Omental fat pad (tissue), 4 donors: ENCODE measurements at places on chromosomes 13 and 19.

DNA sequence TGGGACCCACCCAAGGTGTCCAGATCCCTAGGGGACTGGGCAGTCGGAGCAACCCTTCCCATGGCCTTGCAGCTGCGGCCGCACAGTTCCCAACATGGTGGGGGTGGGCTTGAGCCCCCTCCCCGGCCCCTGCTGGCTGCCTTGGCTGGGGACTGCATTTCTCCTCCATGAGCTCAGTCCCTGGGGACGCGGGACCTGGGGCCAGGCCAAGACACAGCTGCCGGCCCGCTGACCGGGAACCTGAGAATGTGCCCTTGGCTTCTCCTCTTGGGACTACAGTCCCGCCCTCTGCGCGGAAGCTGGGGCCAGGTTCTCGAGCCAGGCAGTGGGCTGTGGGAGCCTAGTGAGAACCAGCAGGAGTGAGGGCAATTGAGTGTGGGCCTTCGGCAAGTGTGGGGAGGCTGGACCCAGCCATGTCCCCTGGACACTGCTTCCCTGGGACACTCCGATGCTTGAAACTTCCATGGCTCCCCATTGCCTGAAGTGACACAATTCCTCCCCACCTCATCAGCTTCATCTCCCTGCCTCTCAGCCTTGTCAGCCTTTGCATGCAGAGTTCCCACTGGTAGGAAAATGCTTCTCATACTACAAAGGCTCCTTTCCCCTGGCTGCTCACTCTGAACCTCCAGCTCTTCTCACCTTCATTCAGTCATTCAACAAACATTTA is 13.1 kb upstream of the NOTCH3 start:
- DNase-seq: no peak

DNA sequence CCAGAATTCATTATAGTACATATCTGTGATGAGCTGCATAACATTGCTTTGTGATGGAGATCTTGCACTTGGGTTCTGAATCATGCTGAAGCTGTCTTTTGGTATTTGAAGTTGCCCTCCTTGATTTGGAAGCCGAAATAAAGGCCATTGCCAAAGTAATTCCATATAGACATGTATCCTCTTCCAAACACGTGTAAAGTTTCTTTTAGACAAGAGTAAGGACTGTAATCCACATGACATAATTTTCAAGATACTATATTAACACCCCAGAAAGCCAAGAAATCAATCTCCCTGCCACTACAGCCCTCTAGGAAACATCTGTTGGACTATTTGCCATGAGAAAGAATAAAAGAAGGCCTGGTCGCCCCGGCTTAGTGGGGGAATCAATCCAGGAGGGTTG is 754.2 kb downstream of the FGF9 start:
- DNase-seq: no peak

DNA sequence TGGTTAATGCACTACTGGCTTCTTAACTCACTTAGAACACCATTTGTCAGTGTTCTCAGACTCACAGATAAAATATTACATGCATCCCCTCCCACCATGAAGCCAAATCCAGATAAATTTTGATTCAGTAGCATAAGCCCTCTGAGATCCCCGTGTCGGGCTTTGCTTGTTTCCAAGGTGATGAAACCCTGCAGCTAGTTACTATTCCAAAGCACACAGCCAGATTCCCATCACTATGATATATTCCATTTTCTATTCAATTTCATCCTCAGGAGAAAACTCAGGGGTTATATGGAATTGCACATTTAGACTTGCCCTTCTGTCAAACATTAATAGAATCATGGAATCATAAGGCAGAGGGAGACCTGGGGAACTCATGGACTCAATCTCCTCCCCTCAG is 9.4 kb upstream of the FAM124A start:
- no peak for DNase-seq

GRCh38 chr19:4448147-4448985 is 9.2 kb downstream of the UBXN6 start:
- DNase-seq: no peak

GRCh38 chr19:10718205-10719196 is 622 bp downstream of the DNM2 start:
- no peak for DNase-seq

DNA sequence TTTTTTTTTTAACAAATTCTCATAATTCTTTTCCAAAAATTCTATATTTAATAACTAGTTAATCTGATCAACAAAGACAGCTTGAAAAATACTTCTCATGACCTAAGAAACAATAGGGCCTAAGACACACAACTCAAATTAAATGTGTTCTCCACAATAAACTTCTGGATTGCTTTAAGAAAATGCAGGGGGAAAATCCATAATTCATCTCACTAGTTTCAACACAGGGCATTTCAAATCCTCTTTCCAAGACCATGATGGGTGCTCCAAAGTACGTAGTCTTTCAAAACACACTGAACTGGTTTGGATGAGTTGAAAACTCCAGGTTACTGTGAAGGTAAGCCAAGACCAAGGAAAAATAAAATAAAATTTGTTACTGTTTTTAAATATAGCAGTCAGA is 62.6 kb downstream of the DCLK1 start:
- no peak for DNase-seq

GRCh38 chr13:109720758-109721184 is 65.6 kb downstream of the IRS2 start:
- DNase-seq: no peak

GRCh38 chr13:45995245-45995644 is 57.3 kb downstream of the ZC3H13 start:
- no peak for DNase-seq

DNA sequence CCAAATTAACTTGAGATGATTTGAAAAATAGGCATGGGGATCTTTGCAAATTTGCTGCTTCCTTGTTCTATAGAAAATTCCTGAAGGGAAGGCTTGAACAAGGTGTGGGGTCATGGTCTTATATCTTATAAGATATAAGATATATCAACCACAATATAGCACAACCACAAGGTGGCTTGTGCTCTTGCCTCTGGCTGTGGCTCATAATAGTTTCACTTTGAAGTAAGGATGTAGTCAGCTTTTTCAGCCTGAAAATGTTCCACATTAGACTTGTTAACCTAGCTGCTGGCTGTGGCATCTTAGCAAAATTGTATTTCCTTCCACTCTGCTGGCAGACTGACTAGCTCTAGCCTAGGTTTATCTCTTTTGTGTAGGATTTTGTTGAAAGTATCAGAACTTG is 169.7 kb downstream of the KLF5 start:
- no peak for DNase-seq

GRCh38 chr13:68066879-68067513 is 836.9 kb upstream of the PCDH9 start:
- no peak for DNase-seq

DNA sequence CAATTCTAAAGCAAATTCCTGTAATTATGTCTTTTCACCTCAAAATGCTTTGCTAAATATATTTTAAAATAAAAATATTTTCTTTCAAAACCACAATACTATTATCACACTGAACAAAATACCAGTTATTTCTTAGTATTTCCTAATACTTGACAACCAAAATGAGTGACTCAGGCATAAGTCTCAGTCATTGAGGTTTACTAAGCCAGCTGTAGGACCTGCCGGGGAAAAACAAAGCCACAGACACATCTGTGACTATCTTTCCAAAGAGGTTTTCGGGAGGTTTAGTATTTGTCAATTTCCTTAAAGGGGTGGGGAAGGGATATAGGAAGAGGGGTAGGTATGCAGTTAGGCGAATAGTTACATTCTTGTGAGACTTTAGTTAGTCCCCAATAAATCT is 3.2 kb upstream of the ZNF235 start:
- no peak for DNase-seq

- no peak for DNase-seq
Measured at GRCh38 chr19:34482380-34483250, 1.1 kb downstream of the WTIP start.

DNA sequence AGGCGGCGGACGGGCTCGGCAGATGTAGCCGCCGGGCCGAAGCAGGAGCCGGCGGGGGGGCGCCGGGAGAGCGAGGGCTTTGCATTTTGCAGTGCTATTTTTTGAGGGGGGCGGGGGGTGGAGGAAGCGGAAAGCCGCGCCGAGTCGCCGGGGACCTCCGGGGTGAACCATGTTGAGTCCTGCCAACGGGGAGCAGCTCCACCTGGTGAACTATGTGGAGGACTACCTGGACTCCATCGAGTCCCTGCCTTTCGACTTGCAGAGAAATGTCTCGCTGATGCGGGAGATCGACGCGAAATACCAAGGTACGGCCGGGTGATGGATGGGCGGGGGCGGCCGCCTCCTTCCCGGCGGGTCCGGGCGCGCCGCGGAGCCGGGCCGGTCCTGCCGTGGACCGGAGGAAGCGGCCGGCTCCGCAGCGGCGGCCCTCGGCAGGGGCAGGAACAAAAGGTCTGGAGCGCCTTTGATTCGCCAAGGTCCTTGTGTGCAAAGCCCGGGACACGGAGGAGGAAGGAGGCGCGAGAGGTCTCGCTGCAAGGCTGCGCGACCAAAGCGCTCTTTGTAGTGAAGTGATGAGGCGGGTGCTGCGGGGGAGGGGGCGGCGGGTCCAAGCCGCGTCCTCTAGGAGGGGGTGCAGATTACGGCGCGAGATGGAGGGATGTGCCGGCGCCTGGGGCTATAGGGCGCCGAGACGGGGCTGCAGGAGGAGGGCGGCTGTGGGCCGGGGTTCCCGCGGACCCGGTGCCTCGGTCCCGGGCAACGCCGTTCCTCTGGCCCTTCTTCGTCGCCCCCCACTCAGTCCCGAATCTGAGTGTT is 689 bp downstream of the ING1 start:
- DNase-seq: no peak

DNA sequence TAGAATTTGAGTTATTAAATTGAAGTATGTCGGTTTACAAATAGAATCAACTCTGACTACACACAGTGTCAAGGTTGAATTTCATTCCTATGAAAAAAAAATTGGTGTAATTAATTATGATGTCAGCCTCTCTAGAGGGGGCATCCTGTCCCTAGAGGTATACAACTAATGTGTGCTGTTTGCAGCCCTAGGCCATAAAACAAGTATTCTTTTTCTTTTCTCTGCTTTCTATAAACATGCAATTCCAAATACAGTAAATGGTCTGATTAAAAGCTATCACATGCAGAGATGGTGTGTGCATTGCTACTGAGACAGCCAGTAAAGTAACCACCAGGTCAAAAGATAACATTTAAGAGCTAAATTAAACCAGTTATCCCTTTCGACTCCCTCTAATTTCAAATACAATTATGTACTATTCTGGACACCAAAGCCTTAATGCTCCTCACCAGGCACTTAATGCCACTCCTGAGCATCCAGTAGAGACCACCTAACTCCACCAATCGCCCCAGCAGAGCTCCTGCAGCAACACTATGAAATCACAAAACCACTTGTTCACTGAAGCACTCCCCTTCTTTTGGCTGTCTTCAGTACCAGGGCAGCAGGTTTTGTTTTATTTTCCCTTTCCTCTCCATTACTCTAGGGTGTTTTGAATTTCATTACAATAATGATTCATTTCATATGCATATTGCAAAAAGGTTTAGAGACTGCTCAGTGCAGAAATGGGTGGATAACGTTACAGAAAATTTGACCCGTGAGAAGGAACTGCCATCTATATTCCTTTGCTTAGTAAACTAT is 426.9 kb downstream of the PCDH9 start:
- DNase-seq: no peak
